ENCODE measurements at places on chromosomes 2 and 18.

GRCh38 chr2:148909114-148909513, 34.1 kb downstream of the KIF5C start:
- no peak for DNase-seq

DNA sequence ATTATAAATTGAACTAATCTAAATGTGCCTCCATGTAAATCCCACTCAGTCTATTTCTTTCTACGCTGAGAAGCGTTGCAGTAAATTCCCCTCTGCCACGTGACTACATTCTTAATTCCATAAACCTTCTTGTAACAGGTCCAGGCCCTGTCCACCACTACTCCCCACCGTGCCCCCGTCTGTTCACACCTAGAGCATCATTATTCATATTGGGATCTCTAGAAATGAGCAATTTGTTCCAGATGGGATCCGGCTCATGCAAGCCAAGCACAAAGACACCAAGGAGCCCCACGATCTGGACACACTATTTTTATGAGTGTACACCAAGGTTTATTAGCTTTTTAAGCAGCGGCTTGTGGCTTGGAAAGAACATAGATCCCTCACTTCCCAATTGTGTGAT, 38.2 kb downstream of the BOLA3 start:
- DNase-seq, result no peak

GRCh38 chr2:187654535-187654934, 100.3 kb upstream of the TFPI start:
- DNase-seq, result no peak

DNA sequence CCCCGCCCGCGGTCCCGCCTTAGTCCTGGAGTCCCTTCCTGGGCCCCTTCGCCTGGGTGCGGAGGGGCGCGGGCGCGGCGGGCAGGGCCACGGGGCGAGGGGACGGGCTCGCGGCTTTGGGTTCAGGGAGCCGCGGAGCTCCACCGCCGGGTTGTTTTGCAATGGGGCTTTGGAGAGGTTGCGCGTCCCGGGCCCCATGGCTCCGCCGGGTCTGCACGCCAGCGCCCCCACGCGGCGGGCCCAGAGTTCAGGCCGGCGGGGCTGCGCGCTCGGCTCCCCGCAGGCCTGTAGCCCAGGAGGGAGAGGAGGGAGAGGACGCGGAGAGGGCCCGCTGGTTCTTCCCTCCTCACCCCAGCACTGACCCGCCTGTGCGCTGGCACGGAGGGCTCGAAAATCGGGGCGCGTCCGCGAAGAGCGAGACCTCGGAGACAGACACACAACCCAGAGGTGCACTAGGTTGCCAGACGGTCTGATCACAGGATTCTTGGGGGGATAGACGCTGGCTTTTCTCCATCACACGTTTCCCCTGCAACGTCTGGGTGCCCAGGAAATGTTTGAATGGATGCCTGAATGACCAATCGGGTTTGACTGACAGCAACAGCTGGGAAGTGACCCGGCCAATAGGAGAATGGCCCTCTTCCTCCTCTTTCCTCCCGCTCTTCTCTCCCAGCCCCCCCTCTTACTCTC, 4.9 kb upstream of the SIX2 start:
- no peak for DNase-seq

DNA sequence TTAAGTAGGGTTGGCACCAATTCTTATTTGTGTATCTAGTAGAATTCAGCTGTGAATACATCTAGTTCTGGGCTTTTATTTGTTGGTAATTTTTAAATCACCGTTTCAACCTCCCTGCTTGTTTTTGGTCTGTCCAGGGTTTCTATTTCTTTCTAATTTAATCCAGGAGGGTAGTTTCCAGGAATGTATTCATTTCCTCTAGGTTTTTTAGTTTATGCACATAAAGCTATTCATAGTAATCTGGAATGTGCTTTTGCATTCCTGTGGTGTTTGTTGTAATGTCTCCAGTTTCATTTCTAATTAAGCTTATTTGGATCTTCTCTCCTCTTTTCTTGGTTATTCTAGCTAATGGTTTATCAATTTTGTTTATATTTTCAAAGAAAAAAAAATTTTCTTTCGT, 1361.8 kb upstream of the DDX18 start:
- DNase-seq, result no peak
